Motor neuron (in vitro differentiated cells): ENCODE measurements at places on chromosomes 6 and 20. TPM values are rescaled to one million over a fixed set of nuclear protein-coding genes. Genes with fewer than 3 reads are reported as not detected.

DNA sequence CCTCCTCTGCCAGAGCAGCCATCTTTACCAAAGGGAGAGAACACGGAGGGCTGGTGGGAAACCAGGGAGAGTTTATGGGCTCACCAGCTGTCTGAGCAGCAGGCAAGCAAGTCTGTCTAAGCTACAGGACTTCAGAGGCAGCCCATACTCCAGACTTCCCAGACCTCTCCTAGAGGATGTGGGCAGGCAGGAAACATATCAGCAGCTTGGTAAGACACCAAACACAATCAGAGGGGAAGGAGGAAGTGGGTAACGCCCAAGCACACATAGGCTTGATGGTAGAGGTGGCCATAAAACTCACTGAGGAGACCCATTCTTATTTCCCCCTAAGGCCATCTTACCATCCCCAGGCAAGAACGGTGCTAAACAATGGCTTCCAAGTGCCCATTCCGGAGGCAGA lies 143.1 kb upstream of the ARID1B start:
- no peak for ATAC-seq

DNA sequence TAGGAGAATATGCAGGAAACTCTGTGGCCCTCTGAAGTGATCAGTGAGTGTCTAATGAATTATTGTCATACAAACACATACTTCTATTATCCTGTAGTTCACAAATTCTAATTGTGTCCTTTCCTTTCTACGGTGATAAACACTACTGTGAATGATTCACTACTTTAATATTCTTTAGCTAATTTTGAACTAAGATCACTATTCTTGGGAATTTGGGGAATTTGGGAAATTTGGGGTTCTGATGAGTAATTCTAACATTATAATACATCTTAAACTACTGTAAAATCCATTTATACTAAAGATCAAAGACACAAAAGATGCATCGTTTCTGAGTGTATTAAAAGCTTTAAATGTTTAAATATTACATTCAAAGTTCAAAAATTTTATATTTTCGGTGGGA lies 1287.2 kb upstream of the CITED2 start:
- no peak for ATAC-seq

Gene DNAAF9
- total RNA-seq, result 22.3 and 24.5 TPM in 2 replicates

- peak; percentile 30 for ATAC-seq
These were observed 224.4 kb downstream of the UST start for GRCh38 chr6:148971031-148971927.

DNA sequence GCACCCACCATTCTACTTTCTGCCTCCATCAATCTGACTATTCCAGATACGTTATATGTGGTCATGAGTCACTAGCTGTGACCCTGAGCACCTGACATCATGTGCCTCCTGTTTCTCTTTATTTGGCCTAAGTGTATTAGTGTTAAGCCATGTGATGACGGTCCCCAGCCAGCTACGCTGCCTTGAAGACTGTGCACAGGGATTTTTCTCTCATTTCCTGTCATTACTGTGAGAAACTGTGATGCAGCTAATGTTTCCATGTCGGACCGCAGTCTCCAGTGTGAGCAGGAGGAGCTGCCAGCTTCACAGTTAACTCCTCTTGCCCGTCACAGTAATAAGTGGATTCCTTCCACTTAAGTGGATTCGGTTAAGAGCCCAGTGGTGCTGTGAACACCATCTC lies 9.9 kb upstream of the SPATS1 start:
- ATAC-seq, result no peak

- peak; percentile 60 for ATAC-seq
These were observed 44.1 kb downstream of the SNX9 start for GRCh38 chr6:157867155-157867559.

DNA sequence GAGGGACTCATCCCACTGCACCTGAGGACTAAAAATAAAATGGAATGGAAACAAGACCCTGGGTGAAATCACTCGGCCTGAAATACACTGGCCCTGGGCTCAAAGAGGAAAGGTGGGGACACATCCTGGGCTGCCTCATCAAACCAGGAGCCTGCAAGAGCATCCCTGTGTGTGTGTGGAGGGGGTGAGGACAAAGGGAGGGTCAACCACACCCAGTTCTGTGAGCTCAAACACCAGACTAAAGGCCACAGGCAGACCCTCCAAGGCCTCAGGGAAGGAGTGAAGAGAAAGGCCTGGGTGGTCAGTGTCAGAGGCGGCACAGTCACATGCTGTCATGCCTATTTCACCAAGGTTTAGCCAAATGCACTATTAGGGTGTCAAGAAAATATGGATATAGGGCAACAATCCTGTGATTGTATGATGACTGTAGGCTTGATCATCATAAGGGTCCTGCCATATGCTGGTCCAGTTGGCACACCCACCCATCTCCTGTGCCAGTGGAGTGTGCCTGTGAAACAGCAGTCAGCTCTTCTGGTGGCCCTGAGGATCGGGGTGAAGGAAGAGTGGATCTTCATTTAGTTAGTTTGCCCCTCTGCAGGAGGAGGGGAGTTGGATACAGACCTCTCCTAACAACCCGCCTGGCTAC lies 28.9 kb downstream of the SRSF3 start:
- no peak for ATAC-seq

GRCh38 chr20:62795023-62795761 lies 1.1 kb upstream of the MRGBP start:
- peak; percentile 43 for ATAC-seq

- ATAC-seq, result no peak
These were observed 18.0 kb upstream of the NAA20 start for GRCh38 chr20:19998990-19999705.

DNA sequence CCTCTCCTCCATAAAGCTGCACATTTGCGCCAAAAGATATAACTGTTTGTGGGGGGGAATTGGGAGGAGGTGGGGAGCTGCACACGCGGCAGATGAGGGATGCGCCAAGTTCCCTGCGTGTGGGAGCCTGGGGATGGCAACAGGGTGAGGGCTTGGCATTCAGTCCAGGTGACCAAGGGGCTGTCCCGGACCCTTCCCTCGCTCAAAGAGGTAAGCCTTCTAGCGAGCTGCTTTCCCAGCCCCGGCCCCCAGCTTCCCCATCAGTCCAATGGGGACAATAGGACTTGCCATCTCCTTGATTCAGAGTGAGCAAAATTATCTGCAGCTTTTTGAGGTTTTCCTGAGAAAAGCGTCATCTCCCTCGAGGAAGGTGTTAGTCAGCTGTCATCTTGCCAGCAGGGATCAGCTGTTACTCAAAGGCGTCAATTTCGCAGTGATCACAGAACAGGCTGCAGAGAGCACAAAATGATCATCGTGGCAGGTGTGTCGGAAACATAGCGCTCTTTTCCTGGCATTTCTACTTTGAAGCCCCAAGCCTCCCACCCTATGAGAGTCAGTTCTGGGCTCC lies 21.3 kb downstream of the ZNF831 start:
- no peak for ATAC-seq

Gene PLN
- 0.43 and 0.81 TPM in 2 replicates for total RNA-seq

Gene KCNK5
- total RNA-seq, result 0.15 and 0.49 TPM in 2 replicates

DNA sequence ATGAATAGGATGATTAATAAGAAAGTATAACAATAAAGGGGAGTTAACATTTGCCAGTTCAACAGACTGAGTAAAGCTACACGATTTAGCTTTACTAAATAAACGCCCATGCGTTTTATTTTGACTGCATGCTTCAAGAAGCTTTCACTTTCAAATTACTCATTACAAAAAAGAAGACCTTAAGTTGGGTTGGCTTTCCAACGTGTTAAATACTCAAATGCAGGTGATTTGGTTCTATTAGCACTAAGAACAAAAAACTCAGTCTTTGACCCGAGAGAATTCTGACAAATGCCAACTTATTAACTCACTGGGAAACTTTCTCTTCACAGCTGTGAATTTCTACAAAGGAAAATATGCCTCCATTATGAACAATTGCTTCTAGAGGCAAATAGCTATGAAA lies 24.8 kb downstream of the RNF146 start:
- ATAC-seq, result no peak

GRCh38 chr6:85585741-85586140 lies 7.9 kb downstream of the SNX14 start:
- no peak for ATAC-seq

GRCh38 chr6:47403801-47404200 lies 73.8 kb upstream of the CD2AP start:
- no peak for ATAC-seq

Gene SRMS
- total RNA-seq, result 0.11 TPM in 1 of 2 replicates, not detected in the other

Gene ALDH8A1
- total RNA-seq, result 0.78 and 1.1 TPM in 2 replicates

GRCh38 chr20:50688256-50688975 lies 2.9 kb downstream of the RIPOR3 start:
- no peak for ATAC-seq

- no peak for ATAC-seq
These were observed 3.1 kb upstream of the MRPS10 start for GRCh38 chr6:42220807-42221206.

Gene TINAG
- total RNA-seq, result not detected in 2 replicates
